ENCODE measurements at places on chromosomes 6 and 20.

GRCh38 chr6:136549300-136550044, 750 bp downstream of the MAP7 start:
- DNase-seq, result no peak

DNA sequence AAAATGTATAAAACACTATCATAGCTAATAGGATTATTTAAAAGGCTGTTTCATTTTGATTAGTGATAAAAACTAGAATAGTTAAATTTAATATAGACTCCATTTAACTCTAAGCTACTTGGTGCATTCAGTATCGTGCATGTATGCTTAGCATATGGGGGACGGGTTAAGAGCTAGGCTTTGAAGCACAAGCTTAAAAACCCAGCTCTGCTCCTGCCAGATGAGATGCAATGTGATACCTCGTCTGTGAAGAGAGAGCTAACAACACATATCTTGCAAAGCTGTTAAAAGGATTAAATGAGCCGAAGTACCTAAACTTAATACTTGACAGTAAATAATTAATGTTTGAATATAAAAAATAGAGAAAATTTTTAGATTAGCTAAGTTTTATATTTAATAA, 42.2 kb downstream of the DTNBP1 start:
- no peak for DNase-seq

GRCh38 chr20:41349943-41350342, 9.3 kb downstream of the LPIN3 start:
- no peak for DNase-seq

DNA sequence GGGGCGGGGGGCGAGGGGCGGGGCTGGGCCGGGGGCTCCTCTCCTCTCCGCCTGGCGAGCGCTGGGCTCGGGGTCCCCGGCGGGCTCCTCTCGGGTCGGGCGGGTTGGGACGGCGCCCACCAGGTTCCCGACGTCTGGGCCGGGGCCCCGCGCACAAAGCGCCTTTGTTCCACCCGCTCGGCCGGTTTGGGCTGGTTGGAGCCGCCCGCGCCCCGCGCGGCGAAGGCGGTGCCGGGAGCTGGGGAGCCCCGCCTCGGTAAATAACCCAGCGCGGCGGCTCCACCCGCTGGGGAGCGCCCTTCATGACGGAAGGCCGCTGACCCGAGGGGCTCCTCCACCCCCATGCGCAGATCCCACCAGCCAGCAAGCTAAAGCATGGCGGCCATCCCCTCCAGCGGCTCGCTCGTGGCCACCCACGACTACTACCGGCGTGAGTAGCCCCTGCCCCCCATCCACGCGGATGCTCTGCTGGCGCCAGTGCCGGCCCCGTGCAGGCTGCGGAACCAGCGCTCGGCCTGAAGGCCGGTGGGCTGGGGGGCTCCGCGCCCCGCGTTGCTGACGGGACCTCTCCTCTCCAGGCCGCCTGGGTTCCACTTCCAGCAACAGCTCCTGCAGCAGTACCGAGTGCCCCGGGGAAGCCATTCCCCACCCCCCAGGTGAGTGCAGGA, 503 bp downstream of the PPDPF start:
- peak; percentile 71 for DNase-seq

- no peak for DNase-seq
Measured at GRCh38 chr20:3738111-3739053, 5.9 kb downstream of the HSPA12B start.

GRCh38 chr6:111589366-111589765, 16.3 kb downstream of the TRAF3IP2 start:
- peak; percentile 90 for DNase-seq

- no peak for DNase-seq
Measured at GRCh38 chr6:167485186-167485978, 160.5 kb downstream of the TTLL2 start.

- no peak for DNase-seq
Measured at GRCh38 chr6:100876251-100876650, 4.9 kb downstream of the ASCC3 start.

DNA sequence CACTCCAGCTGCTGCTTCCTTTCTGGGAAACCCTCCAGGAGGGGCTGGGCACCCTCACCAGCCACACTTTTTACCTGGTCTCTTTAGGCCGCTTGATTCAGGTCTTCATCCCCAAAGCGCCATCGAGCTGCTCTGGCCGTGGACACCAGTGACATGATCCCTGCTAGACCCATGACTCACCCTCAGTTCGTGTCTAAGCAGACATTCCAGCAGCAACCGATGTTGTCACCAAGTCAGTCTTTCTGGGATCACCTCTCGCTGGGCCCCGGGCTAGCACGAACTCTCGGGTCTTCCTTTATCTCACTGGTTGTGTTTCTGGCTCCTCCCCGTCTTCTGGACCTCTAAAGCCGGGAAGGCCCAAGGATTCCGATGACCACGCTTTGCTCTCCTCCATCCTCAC, 43.0 kb upstream of the GPR31 start:
- no peak for DNase-seq

DNA sequence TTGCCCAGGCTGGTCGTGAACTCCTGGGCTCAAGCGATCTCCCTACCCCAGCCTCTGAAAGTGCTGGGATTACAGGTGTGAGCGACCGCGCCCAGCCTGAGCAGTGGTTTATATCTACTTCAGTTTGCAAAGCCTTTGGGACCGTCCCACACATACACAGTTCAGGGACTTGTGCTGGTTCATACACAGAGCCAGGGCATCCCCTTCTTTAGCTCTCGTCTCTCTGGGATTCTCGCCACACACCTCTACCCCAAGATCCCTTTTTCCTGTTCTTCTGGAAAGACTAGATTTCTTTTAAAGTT, 12.5 kb downstream of the CAP2 start:
- no peak for DNase-seq

GRCh38 chr6:121055572-121056163, 278.6 kb downstream of the TBC1D32 start:
- no peak for DNase-seq

DNA sequence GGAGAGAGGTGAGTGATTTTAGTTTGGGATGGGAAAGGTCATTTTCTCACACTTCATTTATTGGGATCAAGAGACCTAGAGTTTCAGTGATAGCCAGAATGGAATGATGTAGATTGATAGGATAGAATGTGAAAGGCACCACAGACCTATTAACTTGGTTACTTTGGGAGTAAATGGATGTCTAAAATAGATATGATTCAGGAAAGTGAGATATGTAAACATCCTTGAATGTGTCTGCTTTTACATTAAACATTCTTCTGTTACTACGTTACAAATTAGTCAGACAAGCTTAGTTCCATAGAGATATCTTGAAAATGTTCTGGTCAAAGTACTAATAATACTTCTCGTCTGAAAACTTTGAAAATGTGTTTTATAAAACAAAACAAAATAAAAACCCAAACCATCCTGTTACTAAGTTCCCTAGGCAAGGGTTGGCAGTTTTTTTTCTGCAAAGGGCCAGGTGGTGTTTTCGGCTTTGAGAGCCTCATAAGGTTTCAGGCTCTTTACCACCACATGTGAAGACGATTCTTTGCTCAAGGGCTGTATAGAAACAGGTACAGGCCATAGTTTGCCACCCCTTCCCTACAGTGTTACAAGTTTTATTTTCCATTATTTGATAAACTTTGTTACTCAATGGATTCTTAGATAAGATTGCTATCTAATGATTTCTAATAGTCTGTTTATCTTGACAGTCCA, 3.4 kb downstream of the CYB5R4 start:
- DNase-seq, result no peak

DNA sequence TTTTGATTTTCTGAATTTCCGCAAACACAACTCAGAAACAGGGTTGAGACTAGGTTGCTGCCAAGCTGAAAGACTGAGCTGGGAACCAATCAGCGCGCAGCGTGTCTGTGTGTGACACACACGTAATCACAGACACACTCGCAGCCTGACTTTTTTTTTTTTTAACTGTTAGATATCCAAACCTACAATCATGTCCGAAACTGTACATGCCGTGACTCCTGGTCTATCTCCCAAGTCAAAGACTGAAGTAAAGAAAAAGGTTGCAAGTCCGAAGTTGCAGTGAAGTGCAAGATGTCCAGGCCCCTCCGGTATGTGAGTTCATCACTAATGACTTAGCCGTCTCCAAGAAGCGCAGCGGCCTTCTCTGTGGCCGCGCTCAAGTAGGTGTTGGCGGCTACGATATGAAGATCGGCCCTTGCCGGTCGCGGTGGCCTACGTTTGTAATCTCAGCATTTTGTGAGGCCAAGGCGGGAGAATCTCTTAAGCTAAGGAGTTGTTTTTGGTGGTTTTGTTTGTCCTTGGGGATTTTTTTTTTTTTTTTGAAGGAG, 108.2 kb downstream of the HFE start:
- DNase-seq, result peak; percentile 79

DNA sequence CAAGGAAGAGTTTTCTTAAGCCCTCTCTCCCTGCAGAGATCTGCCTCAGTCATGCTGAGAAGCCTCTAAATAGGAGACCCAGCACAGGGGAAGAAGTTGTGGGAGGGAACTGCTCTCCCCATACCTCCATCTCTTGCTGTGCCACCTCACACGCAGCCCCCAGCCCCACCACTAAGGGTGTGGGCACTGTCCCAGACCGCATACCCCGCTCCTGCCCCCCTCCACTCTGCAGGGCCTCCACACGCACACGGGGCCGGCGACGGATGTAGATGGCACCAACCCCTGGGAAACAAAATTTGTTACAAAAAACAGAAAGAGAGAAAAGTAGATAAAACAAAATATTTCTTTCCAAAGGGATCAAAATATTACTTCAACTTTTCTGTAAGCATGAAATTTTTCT, 10.2 kb upstream of the CPNE1 start:
- no peak for DNase-seq

GRCh38 chr6:52317211-52317610, 32.7 kb upstream of the MCM3 start:
- DNase-seq, result no peak

GRCh38 chr6:139355172-139355571, 19.3 kb downstream of the CITED2 start:
- no peak for DNase-seq

DNA sequence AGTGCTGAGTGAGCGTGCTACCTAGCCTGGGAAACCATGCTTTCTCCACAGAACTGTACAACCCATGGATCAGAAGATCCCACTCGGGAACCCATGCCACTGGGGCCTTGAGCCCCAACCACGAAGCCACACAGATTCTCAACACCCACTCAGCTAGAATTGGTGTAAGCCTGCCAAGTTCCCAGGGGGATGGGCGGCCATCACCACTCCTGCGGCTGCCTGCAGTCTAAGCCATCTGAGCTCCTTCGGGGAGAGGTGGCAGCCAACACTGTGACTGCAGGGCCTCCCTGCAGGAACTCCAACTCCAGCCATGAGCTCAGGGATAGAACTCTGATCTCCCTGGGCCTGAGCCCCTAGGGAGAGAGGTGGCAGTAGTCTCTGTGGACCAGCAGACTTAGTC, 33.6 kb upstream of the SENP6 start:
- no peak for DNase-seq

GRCh38 chr6:14974792-14975470, 270.9 kb upstream of the JARID2 start:
- no peak for DNase-seq

- DNase-seq, result no peak
Measured at GRCh38 chr6:158409451-158409850, 97.2 kb downstream of the TULP4 start.

DNA sequence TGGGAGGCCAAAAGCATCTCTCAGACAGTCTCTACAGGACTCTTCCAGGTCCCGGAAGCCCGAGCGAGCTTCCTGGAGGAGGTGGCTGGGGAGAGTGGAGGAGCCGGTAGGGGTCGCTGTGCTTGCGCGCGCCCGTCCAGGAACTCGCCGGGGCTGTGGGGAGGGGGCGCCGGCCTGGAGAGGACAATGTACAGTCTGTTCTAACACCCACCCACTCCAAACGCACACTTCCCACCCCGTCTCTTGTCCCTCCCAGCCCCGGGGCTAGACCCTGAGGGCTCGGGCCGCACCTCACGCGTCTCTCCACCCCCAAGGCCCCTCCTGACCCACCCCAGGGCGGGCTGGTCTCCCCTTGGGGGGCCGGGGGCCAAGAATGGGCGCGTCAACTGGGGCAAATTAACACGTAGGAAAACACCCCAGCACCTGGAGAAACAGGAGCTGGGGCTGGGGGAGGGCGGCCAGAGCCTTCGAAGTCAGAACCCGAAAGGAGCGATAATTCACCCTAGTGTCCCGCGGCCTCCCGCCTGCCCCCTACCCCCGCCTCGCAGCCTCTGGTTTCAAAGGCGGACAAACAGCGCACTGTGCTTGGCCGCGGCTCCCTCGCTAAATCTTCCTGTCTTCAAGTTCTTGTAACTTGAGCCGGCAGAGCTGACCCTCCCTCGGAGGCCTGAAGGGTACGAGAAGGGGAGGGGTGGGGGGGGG, 103.2 kb upstream of the FOXP4 start:
- no peak for DNase-seq

- DNase-seq, result no peak
Measured at GRCh38 chr6:152750694-152751093, at the start of gene VIP. Gene VIP (plus strand): TSS chr6:152750797. CDS start chr6:152752178, 1,381 bp downstream.

DNA sequence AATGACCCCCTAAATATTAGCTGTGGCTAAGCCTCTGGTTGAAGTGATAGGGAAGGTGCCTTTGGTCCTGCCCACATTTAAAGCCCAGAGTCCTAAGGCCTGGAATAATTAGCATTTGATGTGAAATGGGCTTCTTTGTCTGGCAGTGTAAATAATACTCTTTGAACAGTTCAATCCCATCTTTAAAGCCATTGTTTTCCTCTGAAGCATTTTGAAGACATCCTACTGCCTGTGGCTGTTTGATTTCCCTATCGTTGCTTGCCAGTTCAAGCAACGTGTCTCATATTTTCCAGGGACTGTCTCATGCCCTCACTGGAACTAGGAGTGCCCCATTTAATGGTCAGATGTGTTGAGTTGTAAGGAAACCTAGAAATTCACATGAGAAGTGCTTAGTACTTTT, 89.3 kb upstream of the BTN3A2 start:
- no peak for DNase-seq

GRCh38 chr20:55053389-55053788, 578.0 kb downstream of the DOK5 start:
- no peak for DNase-seq

GRCh38 chr20:37408302-37409193, 62.6 kb downstream of the SRC start:
- no peak for DNase-seq

GRCh38 chr6:1864496-1864895, 254.8 kb downstream of the FOXC1 start:
- no peak for DNase-seq

DNA sequence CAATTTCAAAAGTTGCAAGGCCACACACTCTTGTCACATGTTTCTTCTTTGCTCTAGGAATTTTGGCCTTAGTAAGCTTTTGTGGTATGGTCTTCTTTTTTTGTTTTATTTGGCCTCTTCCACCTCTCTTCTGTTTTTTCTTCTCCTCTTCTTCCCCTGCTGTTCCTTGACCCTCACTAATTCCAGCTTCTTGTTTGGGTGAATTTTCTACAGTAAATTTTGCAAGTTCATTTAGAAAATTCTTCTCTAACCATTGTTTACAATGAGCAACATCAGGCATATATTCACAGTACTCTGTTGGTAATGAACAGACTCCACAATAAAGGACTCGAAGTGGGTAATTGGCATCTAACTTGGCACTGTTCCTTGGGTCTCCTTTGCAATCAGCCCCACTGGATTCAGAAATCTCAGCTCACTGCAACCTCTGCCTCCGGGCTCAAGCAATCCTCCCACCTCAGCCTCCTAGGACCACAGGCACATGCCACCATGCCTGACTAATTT, 5.0 kb downstream of the ASIP start:
- DNase-seq, result no peak

- no peak for DNase-seq
Measured at GRCh38 chr20:33433465-33434234, 9.9 kb downstream of the SNTA1 start.

GRCh38 chr6:36731622-36732310, 34.1 kb downstream of the RAB44 start:
- no peak for DNase-seq
